B cell (primary cell): ENCODE measurements at places on chromosomes 5 and 9.

- no peak overlapping the region for H3K27ac ChIP-seq
- peaks cover 29% of the 10 kb centered on the region for H3K4me1 ChIP-seq
- no peak for DNase-seq
- no peak overlapping the region for H3K4me3 ChIP-seq
- no peaks in the 10 kb centered on the region for H3K36me3 ChIP-seq
- H3K27me3 ChIP-seq = peaks cover 41% of the 10 kb centered on the region
Observed at GRCh38 chr9:129491487-129491855, 129.4 kb downstream of the C9orf50 start.

- H3K27ac ChIP-seq = no peak overlapping the region
- no peak overlapping the region for H3K4me3 ChIP-seq
- no peaks in the 10 kb centered on the region for H3K36me3 ChIP-seq
Observed at GRCh38 chr5:33180900-33181299, 259.9 kb upstream of the TARS1 start.

- H3K27me3 ChIP-seq = no peaks in the 10 kb centered on the region
- H3K4me3 ChIP-seq = no peak overlapping the region
- H3K4me1 ChIP-seq = no peaks in the 10 kb centered on the region
- H3K36me3 ChIP-seq = peaks cover 3% of the 10 kb centered on the region
- no peak for DNase-seq
Observed at GRCh38 chr9:95085036-95085770, 232.3 kb downstream of the FANCC start.

- H3K27me3 ChIP-seq = no peaks in the 10 kb centered on the region
- no peak overlapping the region for H3K4me3 ChIP-seq
- no peaks in the 10 kb centered on the region for H3K4me1 ChIP-seq
- DNase-seq = no peak
- H3K27ac ChIP-seq = no peak overlapping the region
Observed at GRCh38 chr9:138073808-138074207, 196.2 kb downstream of the CACNA1B start.

- H3K27me3 ChIP-seq = no peaks in the 10 kb centered on the region
- peaks cover 23% of the 10 kb centered on the region for H3K4me1 ChIP-seq
- no peak for DNase-seq
- H3K36me3 ChIP-seq = peaks cover 5% of the 10 kb centered on the region
- no peak overlapping the region for H3K4me3 ChIP-seq
Observed at GRCh38 chr5:78624992-78625391, 23.6 kb downstream of the LHFPL2 start.
